ENCODE measurements at places on chromosomes 7 and 10. TPM values are rescaled to one million over a fixed set of nuclear protein-coding genes. Genes with fewer than 3 reads are reported as not detected.

CRPPA gene
- total RNA-seq, result 1.3 TPM

GRCh38 chr7:8295638-8296361, 33.8 kb upstream of the ICA1 start:
- H3K27me3 ChIP-seq, result no peaks in the 10 kb centered on the region
- DNase-seq, result peak; percentile 74
- no peaks in the 10 kb centered on the region for H3K36me3 ChIP-seq
- no peaks in the 10 kb centered on the region for H3K4me1 ChIP-seq
- no peak overlapping the region for H3K4me3 ChIP-seq

DNA sequence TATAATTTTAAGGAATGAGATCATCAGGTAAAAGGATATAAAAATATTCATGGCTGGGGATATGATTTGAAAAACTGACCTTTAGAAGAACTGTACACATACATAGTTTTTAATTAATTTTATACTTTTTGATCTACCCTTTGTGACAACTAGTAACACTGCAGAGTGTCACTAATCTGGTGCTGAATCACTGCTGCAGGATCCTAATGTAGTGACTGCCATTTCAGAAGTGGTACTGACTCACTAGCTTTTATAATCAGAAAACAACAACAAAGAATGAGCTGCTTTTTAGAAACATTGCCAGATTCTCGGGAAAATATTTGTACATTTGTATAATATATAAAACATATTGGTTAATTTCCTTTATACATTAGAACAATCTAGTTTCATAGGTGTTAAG, 110.4 kb downstream of the HIPK2 start:
- H3K27me3 ChIP-seq, result no peaks in the 10 kb centered on the region
- peaks cover 5% of the 10 kb centered on the region for H3K4me1 ChIP-seq
- no peak for DNase-seq
- H3K27ac ChIP-seq, result no peak overlapping the region
- no peak overlapping the region for H3K4me3 ChIP-seq

GRCh38 chr10:71516890-71517289, 120.2 kb downstream of the CDH23 start:
- peaks cover 22% of the 10 kb centered on the region for H3K27me3 ChIP-seq
- no peak overlapping the region for H3K4me3 ChIP-seq

DNA sequence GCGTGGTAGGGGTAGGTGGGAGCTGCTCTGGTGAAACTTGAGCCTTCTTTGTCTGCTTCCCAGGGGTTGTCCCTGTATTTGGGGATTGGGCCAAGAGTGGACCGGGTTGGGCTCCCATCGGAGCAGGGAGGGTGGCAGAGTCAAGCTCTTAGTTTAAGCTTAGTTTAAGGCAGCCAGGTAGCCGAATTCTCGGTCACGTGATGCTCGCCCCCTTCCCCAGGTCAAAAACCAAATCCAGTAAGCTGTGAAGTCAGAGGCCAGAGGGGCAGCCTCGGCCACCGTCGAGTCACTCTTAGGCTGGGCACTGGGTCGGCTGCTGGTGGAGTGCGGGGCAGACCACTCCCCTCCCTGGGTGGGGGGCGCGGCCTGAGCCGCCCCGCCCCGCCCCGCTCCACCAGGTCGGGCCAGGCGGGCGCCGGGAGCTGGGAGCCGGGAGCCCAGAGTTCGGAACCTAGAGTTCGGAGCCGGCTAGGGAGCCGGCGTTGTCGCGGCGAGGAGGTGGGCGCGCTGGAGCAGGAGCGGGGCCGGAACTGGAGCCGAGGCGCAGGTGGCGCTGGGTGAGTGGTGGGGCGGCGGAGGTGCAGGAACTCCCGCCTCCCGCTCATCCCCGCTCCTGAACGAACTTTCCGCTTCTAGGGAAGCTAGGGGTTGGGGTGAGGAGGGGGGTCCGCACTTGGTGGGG, 2.8 kb upstream of the LZTS2 start:
- H3K4me1 ChIP-seq, result peaks cover 18% of the 10 kb centered on the region
- H3K27me3 ChIP-seq, result no peaks in the 10 kb centered on the region
- peak overlapping the region; percentile 95 for H3K27ac ChIP-seq

DNA sequence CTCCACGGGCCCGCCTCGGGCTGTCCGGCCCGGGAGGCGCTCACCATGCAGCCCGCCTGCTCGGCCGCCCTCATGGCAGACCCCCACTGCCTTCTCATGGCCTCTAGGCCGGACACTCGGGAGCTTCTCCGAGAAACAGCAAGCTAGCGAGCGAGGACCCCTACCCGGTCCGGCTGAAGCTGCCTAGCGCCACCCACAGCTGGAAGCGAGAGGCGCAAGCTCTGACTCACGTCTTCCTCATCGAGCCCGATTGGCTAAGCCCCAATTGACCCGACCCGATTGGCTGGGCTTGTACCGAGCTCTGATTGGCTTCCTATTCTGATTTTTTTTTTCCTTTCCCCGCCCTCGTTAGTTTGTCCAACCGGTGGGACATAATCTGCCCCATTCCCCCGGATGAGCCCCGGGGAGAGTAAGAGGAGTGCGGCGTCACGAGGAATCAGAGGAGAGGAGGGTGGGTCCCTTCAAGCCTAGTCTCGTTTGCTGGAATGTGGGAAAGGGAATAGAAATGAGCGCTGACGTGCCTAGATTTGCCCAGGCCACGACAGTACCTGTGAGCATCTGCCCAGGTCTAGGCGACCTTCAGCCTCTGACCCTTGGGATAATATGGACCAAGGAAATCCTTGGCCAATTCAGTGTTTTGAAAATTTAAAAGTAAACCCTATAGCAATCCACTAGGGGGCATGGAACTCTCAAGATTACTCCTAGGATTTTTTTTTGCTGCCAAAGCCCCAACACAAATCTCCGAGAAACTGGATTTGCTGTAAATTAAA, at the start of gene TYSND1:
TSS of gene TYSND1 (minus strand) at position 212 of the 770 bp plus-strand sequence. CDS start at position 98, 114 bp downstream.
- peaks cover 16% of the 10 kb centered on the region for H3K36me3 ChIP-seq
- DNase-seq, result peak; percentile 98
- peak within 1 kb of the TSS; percentile 49 for H3K4me3 ChIP-seq
- no peaks in the 10 kb centered on the region for H3K27me3 ChIP-seq
- H3K4me1 ChIP-seq, result peaks cover 11% of the 10 kb centered on the region

- no peaks in the 10 kb centered on the region for H3K27me3 ChIP-seq
- no peak overlapping the region for H3K4me3 ChIP-seq
- no peaks in the 10 kb centered on the region for H3K4me1 ChIP-seq
- no peak for DNase-seq
- no peaks in the 10 kb centered on the region for H3K36me3 ChIP-seq
- H3K27ac ChIP-seq, result no peak overlapping the region
Measured at GRCh38 chr7:121689749-121690148, 183.2 kb upstream of the PTPRZ1 start.

AGBL3 gene
- total RNA-seq, result 0.28 TPM

GRCh38 chr10:67943917-67944316, 59.5 kb downstream of the SIRT1 start:
- H3K4me1 ChIP-seq, result no peaks in the 10 kb centered on the region
- H3K36me3 ChIP-seq, result peaks cover 23% of the 10 kb centered on the region
- H3K27me3 ChIP-seq, result no peaks in the 10 kb centered on the region
- no peak for DNase-seq

GRCh38 chr7:121099572-121099971, 111.1 kb downstream of the CPED1 start:
- no peak overlapping the region for H3K27ac ChIP-seq
- H3K27me3 ChIP-seq, result no peaks in the 10 kb centered on the region
- H3K36me3 ChIP-seq, result peaks cover 7% of the 10 kb centered on the region
- H3K4me3 ChIP-seq, result no peak overlapping the region
- no peak for DNase-seq
- H3K4me1 ChIP-seq, result no peaks in the 10 kb centered on the region

C1QL3 gene
- total RNA-seq, result not detected

LIPJ gene
- not detected for total RNA-seq

CTNNA3 gene
- 0.83 TPM for total RNA-seq

DNA sequence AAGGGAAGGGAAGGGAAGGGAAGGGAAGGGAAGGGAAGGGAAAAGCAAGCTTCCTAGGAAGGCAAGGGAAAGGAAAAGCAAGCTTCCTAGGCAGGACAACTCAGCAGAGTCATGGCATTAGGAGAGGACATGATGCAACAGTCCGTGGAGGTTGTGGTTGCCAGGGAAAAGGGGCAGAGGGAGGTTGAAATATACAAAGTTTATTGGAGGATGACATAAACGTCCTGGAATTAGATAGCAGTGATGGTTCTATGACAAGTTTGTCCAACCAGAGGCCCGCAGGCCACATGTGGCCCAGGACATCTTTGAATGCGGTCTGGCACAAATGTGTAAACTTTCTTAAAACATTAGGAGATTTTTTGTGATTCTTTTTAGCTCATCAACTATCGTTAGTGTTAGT, 59.8 kb upstream of the OPN4 start:
- no peak overlapping the region for H3K27ac ChIP-seq
- H3K36me3 ChIP-seq, result no peaks in the 10 kb centered on the region
- H3K4me3 ChIP-seq, result no peak overlapping the region
- H3K4me1 ChIP-seq, result no peaks in the 10 kb centered on the region

SHLD2 gene
- 19.9 TPM for total RNA-seq

IL15RA gene
- 1.4 TPM for total RNA-seq

PNLIPRP2 gene
- not detected for total RNA-seq

GRCh38 chr10:104340641-104341040, 2.4 kb upstream of the ITPRIP start:
- no peak for DNase-seq
- no peak overlapping the region for H3K27ac ChIP-seq
- H3K27me3 ChIP-seq, result no peaks in the 10 kb centered on the region

GRCh38 chr7:51620706-51621105, 304.1 kb upstream of the COBL start:
- no peaks in the 10 kb centered on the region for H3K36me3 ChIP-seq
- no peak overlapping the region for H3K27ac ChIP-seq
- no peak overlapping the region for H3K4me3 ChIP-seq
- no peaks in the 10 kb centered on the region for H3K4me1 ChIP-seq

GPR141 gene
- not detected for total RNA-seq

GRCh38 chr7:47776335-47776734, 171.9 kb downstream of the PKD1L1 start:
- no peaks in the 10 kb centered on the region for H3K27me3 ChIP-seq
- H3K36me3 ChIP-seq, result no peaks in the 10 kb centered on the region
- no peak overlapping the region for H3K27ac ChIP-seq
- H3K4me3 ChIP-seq, result no peak overlapping the region
- no peak for DNase-seq
- 0 out of 2 replicates have a peak, but pooled peaks cover 6% of the 10 kb centered on the region for H3K4me1 ChIP-seq

GRCh38 chr10:126065751-126066377, 169.5 kb downstream of the FANK1 start:
- H3K4me3 ChIP-seq, result no peak overlapping the region
- H3K27ac ChIP-seq, result no peak overlapping the region
- H3K4me1 ChIP-seq, result peaks cover 22% of the 10 kb centered on the region
- H3K27me3 ChIP-seq, result peaks cover 3% of the 10 kb centered on the region
- no peak for DNase-seq

- no peak overlapping the region for H3K4me3 ChIP-seq
- no peaks in the 10 kb centered on the region for H3K36me3 ChIP-seq
- no peak overlapping the region for H3K27ac ChIP-seq
- peaks cover 66% of the 10 kb centered on the region for H3K27me3 ChIP-seq
- DNase-seq, result no peak
- no peaks in the 10 kb centered on the region for H3K4me1 ChIP-seq
Measured at GRCh38 chr7:157023589-157023905, 13.1 kb upstream of the MNX1 start.

PHTF2 gene
- total RNA-seq, result 69.9 TPM

- no peak overlapping the region for H3K27ac ChIP-seq
- H3K4me3 ChIP-seq, result no peak overlapping the region
- H3K4me1 ChIP-seq, result no peaks in the 10 kb centered on the region
- no peaks in the 10 kb centered on the region for H3K27me3 ChIP-seq
Measured at GRCh38 chr10:60877061-60877776, 66.8 kb downstream of the RHOBTB1 start.

PROSER2 gene
- total RNA-seq, result 1.4 TPM

GRCh38 chr7:87426160-87426559, 49.3 kb downstream of the ABCB4 start:
- no peak overlapping the region for H3K4me3 ChIP-seq
- no peak overlapping the region for H3K27ac ChIP-seq
- H3K36me3 ChIP-seq, result no peaks in the 10 kb centered on the region
- peaks cover 2% of the 10 kb centered on the region for H3K27me3 ChIP-seq
- DNase-seq, result no peak
- H3K4me1 ChIP-seq, result no peaks in the 10 kb centered on the region

DNA sequence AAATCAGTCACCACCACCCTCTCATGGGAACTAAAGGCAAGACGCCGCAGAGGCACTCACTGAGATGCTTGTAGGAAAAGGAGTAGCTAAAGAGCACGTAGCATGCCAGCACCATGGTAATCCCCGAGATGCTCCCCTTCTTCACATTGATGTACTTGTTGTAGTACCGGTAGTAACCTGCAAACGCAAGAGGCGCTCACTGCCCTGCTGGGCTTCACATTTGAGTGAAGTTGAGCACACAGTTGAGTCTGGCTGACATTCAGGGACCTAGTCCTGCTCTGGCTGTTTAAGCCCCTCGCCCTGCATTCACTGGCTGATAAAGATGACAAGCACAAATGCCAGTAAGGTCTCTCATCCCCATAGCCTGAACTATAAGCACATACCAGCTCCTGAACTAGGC, 6.9 kb downstream of the ATP5MF start:
- peaks cover 61% of the 10 kb centered on the region for H3K36me3 ChIP-seq
- H3K4me3 ChIP-seq, result no peak overlapping the region
- no peaks in the 10 kb centered on the region for H3K4me1 ChIP-seq
- H3K27me3 ChIP-seq, result no peaks in the 10 kb centered on the region
- no peak for DNase-seq

GRCh38 chr10:46317889-46318288, 31.1 kb downstream of the ANTXRL start:
- no peak overlapping the region for H3K4me3 ChIP-seq
- DNase-seq, result no peak
- H3K4me1 ChIP-seq, result peaks cover 30% of the 10 kb centered on the region
- H3K27me3 ChIP-seq, result no peaks in the 10 kb centered on the region
- H3K36me3 ChIP-seq, result no peaks in the 10 kb centered on the region
- no peak overlapping the region for H3K27ac ChIP-seq

- DNase-seq, result peak; percentile 62
- H3K36me3 ChIP-seq, result no peaks in the 10 kb centered on the region
- H3K4me1 ChIP-seq, result peaks cover 4% of the 10 kb centered on the region
- H3K27ac ChIP-seq, result no peak overlapping the region
- H3K27me3 ChIP-seq, result no peaks in the 10 kb centered on the region
- H3K4me3 ChIP-seq, result no peak overlapping the region
Measured at GRCh38 chr10:74227697-74228424, 76.8 kb downstream of the ADK start.

DNA sequence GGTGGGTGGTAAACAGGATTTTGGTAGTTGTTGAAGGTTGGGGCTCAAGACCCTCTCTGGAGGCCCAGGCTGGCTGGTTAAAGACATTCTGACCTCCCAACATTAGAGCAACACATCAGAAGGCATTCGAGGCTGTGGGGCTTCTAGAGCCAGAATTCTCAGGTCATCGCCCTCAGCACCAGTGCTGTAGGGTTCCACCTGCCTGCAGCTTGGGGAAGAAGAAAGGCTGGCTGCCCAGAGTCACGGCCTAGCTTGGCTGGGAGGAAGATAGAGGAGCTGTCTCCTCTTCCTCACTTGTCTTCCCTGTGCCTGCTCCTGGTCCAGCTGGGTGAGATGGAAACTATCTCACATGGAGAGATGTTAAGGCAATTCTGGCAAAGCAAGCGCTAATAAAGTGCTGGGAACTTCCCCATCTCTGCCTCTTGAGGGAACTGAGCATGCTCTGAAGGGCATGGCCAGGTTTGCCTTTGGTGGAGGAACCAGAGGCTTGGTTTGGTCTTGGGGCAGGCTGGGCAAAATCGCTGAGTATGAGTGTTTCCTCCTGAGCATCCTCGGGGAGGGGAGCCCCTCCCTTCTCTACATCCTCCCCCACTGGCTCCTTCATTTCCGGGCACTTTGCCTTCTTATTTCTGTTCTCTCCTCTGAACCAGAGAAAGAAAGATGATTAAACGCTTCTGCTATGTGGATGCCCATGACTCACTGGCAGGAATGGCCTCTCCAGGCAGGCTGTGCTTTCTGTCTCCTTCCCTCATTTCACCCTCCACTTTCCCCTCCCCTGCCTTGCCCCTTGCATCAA, 509.0 kb upstream of the PODXL start:
- H3K27me3 ChIP-seq, result no peaks in the 10 kb centered on the region
- H3K27ac ChIP-seq, result peak overlapping the region; percentile 77
- peak; percentile 95 for DNase-seq
- H3K4me1 ChIP-seq, result peaks cover 17% of the 10 kb centered on the region
- H3K36me3 ChIP-seq, result no peaks in the 10 kb centered on the region
- no peak overlapping the region for H3K4me3 ChIP-seq

Measured in IMR-90 (cell line).